ENCODE measurements at places on chromosomes 3 and 15.

DNA sequence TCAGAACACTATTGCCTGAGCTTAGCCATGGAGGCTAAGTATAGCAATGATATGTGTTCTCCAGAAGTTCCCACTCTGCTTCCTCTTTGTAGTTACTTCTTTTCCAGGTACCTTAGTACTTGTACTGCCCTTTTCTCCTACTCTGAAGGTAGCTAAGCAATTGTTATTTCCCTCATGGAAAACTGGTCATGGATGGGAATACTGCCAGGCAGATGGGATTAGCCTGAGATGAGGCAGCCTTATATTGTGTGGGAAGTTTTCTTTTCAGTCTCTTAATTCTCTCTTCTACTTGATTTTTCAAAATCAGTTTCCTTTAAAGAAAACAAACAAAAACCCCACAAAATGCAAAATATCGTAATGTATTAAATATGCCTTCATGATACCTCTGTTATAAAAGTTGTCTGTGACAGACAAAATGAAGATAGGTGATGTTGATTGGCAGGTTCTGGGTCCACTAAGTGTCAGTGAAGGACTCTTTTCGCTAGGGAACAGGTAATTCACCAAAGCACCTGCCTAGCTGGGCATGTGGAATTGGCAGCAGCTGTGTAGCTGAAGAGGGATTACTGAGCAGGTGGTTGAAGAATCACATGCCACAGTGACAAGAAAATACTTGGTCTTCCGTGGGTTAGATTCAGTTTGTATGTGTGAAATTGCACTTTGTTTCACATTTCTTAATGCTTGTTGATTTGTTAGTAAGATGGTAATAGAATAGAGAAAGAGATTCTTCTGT is 4.1 kb downstream of the ZNF609 start:
- DNase-seq = no peak

DNA sequence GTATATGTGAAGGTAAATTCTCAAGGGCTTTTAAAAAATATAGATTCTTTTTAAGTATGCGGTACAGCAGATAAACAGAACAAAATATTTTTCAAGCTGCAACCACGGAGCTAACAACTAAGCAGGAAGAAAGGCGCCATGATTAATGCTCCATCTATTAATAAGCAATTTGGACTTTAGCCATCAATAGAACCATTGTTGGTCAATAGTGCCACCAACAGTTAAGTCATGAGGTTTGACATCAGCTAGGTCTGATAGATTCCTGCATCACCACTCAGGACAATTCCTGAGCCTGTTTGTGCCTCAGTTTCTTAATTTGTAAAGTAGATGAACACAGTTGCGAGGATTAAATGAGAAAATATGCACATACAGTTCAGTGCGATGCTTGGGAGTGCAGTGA is 65.1 kb upstream of the FAM3D start:
- DNase-seq = no peak

DNA sequence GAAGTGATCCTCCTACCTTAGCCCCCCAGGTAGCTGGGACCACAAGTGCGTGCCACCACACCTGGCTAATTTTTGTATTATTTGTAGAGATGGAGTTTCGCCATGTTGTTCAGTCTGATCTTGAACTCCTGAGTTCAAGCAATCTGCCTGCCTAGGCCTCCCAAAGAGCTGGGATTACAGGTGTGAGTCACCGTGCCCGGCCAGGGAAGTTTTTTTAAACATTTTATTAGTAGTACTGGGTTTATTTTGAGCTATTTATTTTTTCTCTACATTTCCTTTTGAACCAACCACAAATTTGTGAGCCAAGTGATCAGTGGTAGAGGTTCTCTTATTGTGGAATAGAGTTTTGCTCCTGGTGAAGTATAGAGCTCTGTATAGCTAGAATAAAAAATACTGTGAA is 33.7 kb downstream of the ARMC8 start:
- DNase-seq = no peak

DNA sequence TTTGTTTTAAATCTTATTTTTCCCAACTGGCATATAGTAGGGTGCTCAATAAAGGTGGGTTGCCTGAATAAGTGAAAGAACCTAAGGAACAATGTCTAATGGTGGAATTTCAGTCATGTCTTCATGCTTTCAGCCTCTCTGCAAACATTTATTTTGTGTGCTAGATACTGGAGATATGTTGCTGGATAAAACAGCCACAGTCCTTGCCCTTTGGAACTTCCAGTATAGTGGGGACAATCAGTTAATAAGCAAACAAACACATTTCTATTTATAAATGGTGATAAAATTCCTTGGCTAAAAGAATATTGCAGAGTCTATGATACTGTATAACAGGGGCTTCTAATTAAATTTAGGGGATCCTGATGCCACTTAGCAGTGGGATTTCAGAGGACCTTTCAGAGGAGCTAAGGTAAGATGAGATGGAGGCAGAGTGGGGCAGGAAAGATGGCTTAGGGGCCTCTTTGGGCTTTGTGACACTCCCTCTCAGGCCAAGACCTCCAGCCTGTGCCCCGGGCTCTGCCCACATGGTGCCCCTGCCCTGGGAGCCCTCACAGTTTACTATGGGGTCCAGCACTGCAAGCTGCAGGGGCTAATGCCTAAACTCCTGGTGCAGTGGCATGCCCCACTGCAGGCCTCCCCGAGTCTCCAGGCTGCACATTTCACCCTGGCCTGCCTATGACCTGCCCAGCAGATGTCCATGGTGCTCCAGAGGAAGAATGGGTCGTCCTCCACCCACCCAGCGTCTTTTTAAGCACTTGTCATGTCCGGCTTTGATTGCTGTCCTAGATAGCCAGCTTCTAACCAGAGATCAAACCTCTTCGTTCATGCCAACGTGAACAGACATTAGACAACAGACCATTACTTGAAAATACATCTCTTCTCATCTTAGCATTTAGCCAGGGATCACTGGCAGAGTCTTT is 61.6 kb upstream of the PRR23C start:
- DNase-seq = no peak

GRCh38 chr3:57983734-57984518 is 24.3 kb upstream of the FLNB start:
- peak; percentile 79 for DNase-seq

DNA sequence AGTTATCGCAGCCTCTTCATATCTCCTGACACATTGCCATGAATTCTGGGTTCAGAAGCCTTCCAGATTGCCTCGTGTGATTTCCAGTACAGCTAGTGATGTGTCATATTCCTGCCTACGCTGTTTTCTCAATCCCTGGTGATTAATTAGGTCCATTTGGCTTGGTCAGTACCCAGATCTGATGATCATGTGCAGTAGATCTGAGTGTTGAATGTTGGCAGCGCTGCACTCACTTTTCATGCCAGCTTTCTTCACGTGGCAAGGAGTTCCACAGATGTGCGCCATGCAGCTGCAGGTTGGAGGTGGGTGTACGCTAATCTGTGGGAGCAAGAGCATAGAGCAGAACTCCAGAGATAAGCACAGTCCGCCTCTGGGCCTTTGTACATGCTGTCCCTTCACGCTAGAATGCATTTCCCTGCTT is 86.9 kb upstream of the COL6A5 start:
- DNase-seq = no peak

DNA sequence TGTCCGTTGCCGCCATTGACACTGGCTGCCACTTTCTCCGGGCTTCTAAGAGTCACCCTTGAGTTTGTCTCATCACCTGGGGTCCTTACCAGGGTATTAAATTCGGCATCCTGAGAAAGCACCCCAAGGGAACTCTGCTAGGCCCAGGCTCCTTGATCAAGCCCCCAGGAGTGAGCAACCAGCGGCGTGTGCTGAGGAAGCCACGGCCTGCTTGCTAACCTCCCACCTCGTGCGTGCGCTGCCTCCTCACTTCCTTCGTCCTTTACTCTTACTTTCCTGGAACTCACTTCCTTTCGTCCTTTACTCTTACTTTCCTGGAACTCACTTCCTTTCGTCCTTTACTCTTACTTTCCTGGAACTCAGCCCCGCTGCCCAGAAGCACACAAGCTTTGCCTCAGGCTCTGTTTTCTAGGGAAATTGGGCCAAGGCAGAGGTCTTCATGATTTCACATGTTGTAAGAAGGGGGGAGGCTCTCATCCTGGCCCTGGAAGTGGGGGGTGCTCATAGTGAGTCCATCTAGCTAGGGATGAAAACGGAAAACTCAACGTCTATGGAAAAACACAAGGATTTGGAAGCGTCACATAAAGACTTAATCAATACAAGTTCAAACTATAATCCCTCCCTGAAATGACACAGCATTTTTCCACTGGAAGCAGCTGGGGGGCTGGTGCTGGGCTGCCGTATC is 36.7 kb upstream of the BDH1 start:
- no peak for DNase-seq

DNA sequence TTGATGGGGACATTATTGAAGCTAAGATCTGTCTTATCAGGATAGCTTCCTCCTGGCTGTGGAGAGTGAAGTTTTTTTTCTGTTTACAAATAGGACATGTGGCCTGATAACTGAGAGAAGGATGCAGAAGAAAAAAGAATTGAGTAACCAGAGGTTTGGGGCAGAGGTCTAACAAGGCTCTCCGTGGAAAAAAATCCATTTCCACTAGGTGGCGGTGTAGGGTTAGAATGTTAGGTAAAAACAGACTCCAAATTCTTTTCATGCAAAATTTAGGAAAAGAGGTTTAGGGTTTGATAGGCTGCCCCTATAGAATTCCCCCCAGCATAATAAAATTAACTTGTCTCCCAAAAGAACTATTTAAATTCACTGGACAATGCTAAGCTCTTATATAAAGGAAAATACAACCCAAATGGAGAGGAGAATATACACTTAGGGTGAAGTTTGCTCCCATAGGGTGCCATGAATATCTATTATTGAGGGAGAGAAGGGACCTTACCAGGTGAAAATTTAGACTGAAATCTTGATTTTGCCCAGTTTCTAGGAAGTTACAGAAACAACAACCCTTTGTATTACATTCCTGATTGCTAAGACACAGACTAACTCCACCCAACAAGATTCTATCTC is 1560.4 kb downstream of the OTOL1 start:
- DNase-seq = peak; percentile 53

GRCh38 chr3:30355622-30356021 is 250.8 kb upstream of the TGFBR2 start:
- DNase-seq = no peak

Data from activated CD4-positive, alpha-beta T cell treated with anti-CD3 and anti-CD28 coated beads for 36 hours (primary cell).